ENCODE measurements at places on chromosomes 2 and 18.

DNA sequence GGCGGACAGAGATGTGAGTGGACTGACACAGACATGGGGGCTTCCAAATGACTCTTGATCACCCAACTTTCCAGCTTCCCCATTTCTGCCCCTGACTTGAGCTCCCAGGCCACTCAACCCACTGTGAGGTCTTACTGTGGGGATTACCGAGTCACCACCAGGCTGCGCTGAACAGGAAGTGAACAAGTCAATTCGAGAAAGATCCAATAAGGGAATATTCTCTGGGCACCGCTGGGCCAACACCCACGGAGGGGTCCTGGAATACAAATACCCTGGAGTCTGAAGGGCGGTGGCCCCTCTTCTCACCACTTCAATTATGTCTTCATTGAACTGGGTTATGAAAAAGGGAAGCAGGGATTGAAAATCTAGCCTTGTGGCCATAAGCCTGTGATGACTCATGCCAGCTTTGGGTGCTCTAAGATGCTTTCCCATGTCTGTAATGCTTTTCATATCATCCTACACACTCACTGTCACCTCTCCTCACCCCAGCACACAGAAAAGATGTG, 37.7 kb downstream of the BCL11A start:
- no peak for DNase-seq
- H3K4me3 ChIP-seq = no peak overlapping the region
- H3K27ac ChIP-seq = no peak overlapping the region
- H3K36me3 ChIP-seq = no peaks in the 10 kb centered on the region
- no peaks in the 10 kb centered on the region for H3K4me1 ChIP-seq

- H3K4me3 ChIP-seq = no peak overlapping the region
- H3K27me3 ChIP-seq = no peaks in the 10 kb centered on the region
- peaks cover 14% of the 10 kb centered on the region for H3K36me3 ChIP-seq
- no peak overlapping the region for H3K27ac ChIP-seq
- H3K4me1 ChIP-seq = no peaks in the 10 kb centered on the region
Measured at GRCh38 chr2:240507778-240508251, 50.0 kb downstream of the ANKMY1 start.

DNA sequence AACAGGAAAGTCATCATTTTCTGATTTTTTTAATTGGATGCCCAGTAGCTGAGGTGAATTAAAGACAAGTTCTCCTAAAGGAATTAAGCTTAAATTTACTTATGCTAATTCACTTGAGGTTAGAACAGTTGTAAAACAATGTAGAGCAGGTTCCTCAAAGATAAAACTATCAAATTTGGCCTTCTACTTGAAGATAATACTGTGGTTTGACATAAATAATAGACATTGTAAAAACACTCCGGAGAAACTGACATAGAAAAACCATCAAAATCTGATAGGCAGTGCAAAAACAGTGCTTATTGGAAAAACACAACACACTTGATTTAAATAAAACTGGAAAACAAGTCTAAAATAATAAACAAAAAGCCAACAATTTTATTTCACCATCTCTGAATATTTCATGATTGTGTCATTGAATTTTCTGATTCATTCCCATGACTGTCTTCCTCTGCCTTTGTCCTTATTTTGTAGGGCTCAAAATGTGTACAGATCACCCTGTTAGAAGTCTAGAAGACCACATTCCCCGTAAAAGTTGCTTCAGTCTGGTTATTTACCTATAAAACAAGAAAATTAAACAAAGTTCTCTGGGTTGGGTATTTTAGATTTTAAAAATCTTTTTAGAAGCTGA, 28.3 kb upstream of the SLC40A1 start:
- H3K27ac ChIP-seq = no peak overlapping the region
- H3K36me3 ChIP-seq = no peaks in the 10 kb centered on the region
- no peak for DNase-seq

DNA sequence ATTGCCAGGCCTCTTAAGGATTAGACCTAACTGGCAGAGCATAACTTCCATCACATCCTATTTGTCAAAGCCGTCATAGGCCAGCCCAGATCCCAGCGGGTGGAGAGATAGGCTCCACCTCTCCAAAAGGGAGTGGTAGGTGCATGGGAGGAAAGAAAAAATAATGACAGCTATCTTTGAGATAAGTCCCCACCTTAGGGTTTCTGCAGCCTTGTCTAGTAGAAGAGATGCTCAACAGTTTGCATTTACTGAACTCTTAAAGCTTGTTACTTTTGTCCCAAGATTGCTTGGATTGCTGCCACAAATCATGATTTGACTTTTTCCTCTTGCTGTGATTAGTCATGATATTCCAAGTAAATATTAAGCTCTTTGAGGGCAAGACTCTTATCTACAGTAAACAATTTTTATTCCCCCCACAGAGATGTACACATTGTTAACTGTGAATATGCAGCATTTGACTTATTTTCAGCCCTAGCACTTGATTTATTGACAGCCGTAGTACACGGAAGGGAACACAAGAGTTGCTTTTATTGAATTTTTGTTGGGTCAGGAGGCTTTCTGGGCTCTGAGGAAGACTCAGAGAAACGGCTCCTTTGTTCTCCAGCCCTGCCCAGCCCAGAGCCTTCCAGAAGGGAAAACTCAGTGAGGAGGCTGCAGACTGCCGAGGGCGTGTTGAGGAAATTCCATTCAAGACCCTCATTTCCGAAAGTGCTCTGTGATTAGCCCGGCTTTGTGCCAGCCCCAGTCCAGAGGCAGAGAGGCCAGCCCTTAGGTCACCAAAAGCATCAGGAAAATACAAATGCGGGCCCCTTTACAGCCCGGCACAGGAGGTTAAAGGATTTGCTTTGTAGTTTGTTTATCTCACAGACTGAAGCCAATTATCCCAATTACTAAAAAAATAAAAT, 75.5 kb upstream of the ZNF532 start:
- no peak for DNase-seq
- no peak overlapping the region for H3K27ac ChIP-seq
- no peak overlapping the region for H3K4me3 ChIP-seq
- H3K27me3 ChIP-seq = no peaks in the 10 kb centered on the region

DNA sequence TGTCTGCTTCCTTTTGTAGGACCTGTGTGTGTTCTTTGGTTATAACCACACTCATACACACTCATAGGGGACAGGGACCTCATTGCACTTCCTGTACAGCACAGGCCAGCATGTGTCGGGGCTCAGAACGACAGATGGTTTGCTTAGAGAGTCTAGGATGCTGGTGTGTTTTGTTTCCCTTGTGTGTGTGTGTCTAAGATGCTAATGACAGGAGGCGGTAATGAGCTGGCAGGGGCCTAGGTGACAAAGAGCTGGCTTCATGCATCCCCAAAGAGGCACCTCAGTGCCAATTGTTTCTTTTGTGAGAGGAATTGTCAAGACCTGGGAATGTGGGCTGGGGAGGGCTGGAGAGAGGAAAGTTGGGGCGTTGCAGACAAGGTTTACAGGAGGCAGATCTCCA, 66.6 kb downstream of the CELF4 start:
- H3K36me3 ChIP-seq = no peaks in the 10 kb centered on the region
- H3K4me1 ChIP-seq = no peaks in the 10 kb centered on the region
- no peak overlapping the region for H3K4me3 ChIP-seq
- no peak overlapping the region for H3K27ac ChIP-seq
- DNase-seq = no peak

GRCh38 chr2:134436706-134437105, 182.8 kb downstream of the MGAT5 start:
- H3K36me3 ChIP-seq = peaks cover 42% of the 10 kb centered on the region
- H3K4me3 ChIP-seq = no peak overlapping the region
- no peak for DNase-seq
- H3K27ac ChIP-seq = no peak overlapping the region
- H3K27me3 ChIP-seq = no peaks in the 10 kb centered on the region

- no peaks in the 10 kb centered on the region for H3K27me3 ChIP-seq
- no peak for DNase-seq
- H3K4me3 ChIP-seq = no peak overlapping the region
Measured at GRCh38 chr2:238445409-238446190, 18.9 kb downstream of the ASB1 start.

DNA sequence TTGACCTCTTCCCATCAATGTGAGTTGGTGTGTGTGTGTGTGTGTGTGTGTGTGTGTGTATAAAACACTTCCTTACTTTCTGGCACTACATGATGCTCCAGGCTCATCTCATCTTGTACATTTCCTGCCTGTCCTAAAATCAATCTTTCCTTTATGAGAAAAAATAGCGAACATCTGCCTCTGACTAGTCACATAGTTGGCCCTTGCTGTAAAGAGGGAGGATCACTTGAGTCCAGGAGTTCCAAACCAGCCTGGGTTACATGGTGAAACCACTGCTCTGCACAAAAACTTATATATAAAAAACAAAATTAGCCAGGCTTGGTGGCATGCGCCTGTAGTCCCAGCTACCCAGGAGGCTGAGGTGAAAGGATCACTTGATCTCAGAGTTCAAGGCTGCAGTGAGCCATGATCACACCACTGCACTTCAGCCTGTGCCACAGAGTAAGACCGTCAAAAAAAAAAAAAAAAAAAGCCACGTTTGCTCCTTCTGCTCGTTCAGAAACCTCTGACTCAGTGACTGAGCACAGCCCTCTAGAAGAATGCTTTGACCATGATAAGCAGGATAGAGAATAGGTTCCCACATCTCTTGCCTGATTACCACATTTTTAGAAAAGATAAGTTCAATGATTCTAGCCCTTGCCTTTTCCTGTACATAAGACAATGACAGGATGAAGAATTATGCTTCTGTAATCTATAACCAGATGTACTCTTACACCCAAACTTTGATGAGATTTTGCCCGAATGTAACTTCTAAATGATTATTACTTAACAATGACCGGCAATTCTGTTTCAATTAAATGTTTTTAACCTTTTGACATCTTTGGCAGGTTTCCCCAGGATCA, 45.2 kb upstream of the ST3GAL5 start:
- H3K4me3 ChIP-seq = no peak overlapping the region
- DNase-seq = no peak
- no peaks in the 10 kb centered on the region for H3K4me1 ChIP-seq
- no peak overlapping the region for H3K27ac ChIP-seq
- H3K27me3 ChIP-seq = no peaks in the 10 kb centered on the region
